SK-N-SH (cell line): ENCODE measurements at places on chromosomes 12 and 14. TPM values are rescaled to one million over a fixed set of nuclear protein-coding genes. Genes with fewer than 3 reads are reported as not detected.
A peak's percentile ranks its signal among the peaks of the same experiment; 100 is the strongest.

GRCh38 chr14:102831163-102831804, 54.0 kb downstream of the TRAF3 start:
- no peaks in the 10 kb centered on the region for H3K27me3 ChIP-seq
- DNase-seq, result no peak
- no peak overlapping the region for H3K27ac ChIP-seq
- H3K4me3 ChIP-seq, result no peak overlapping the region
- H3K4me1 ChIP-seq, result peaks cover 21% of the 10 kb centered on the region

- no peaks in the 10 kb centered on the region for H3K4me1 ChIP-seq
- DNase-seq, result no peak
- H3K4me3 ChIP-seq, result no peak overlapping the region
- peaks cover 25% of the 10 kb centered on the region for H3K36me3 ChIP-seq
- H3K27me3 ChIP-seq, result no peaks in the 10 kb centered on the region
Observed at GRCh38 chr12:56202838-56203237, 13.6 kb upstream of the SMARCC2 start.

DNA sequence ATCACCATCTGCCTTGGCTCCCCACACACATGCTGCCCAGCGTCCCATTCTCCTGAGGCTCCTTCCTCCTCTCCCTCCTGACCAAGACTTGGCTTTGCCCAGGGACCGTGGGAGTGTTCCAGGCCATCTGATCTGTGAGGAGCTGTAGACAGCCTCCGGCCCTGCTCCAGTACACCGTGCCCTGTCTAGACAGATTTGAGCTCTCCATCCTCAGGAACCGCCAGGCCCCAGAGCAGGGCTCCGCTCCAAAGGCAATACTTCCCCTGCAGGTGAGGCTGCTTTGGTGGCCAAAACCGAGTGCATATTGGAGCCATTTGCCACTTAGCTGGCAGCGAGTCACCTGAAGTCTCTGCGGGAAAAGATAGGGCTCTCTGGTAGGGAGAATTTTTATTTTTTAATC, 147.4 kb downstream of the ANO2 start:
- no peaks in the 10 kb centered on the region for H3K4me1 ChIP-seq
- peaks cover 14% of the 10 kb centered on the region for H3K27me3 ChIP-seq
- H3K4me3 ChIP-seq, result no peak overlapping the region
- DNase-seq, result no peak

DNA sequence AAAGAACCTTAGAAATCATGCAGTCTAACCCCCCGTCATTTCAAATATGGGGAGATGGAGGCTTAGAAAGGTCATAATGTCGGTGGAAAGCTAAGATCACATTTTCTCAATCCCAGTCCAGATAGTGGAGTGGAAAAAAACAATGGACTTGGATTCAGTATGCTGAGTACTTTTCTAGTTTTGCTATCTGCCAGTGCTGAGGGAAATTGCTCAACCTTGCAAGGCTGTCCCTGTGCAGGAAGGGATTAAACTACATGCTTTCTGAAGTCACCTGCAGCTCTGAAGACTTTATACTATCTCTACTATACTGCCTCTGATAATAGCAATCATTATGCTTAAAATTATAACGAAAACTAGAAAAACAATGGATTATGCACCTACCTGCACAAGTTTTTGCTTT, 272.8 kb downstream of the LRIG3 start:
- no peak overlapping the region for H3K27ac ChIP-seq
- no peak overlapping the region for H3K4me3 ChIP-seq
- no peaks in the 10 kb centered on the region for H3K4me1 ChIP-seq
- no peaks in the 10 kb centered on the region for H3K36me3 ChIP-seq
- no peak for DNase-seq

- no peaks in the 10 kb centered on the region for H3K27me3 ChIP-seq
- peaks cover 51% of the 10 kb centered on the region; the same call in 1 of the 2 replicates for H3K4me1 ChIP-seq
- peak overlapping the region; percentile 96 for H3K27ac ChIP-seq
- H3K36me3 ChIP-seq, result peaks cover 35% of the 10 kb centered on the region; the same call in 1 of the 2 replicates
- no peak overlapping the region for H3K4me3 ChIP-seq
Observed at GRCh38 chr12:120093592-120094355, 22.8 kb downstream of the RAB35 start.

- H3K4me3 ChIP-seq, result no peak overlapping the region
- H3K27ac ChIP-seq, result no peak overlapping the region
- H3K27me3 ChIP-seq, result no peaks in the 10 kb centered on the region
- H3K4me1 ChIP-seq, result no peaks in the 10 kb centered on the region; the same call in 1 of the 2 replicates
Observed at GRCh38 chr12:43291516-43291915, 260.5 kb downstream of the ADAMTS20 start.

CIDEB gene
- 0.03 and 0.05 TPM in 2 replicates for polyA plus RNA-seq

DIO2 gene
- polyA plus RNA-seq, result 0.91 and 1.1 TPM in 2 replicates

MLEC gene
- 23.4 and 27.8 TPM in 2 replicates for polyA plus RNA-seq

DNA sequence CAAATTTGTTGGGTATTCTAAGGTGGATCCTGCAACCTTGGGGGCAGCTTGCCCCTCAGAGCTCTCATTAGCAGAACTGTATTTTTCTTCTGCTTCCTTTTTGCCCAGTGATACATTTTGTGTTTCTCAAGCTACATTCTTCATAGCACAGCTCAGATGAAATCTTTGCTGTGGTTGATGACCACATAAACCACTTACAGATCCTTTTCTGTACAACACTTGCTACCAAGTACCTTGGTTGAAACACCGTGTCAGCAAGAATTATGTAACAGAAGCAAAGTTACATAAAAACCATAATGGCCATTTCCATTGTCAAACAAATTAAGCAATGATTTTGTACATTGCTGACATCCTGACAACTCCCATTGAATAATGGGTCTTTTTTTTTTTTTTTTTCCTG, 9.7 kb upstream of the PLBD1 start:
- no peaks in the 10 kb centered on the region for H3K36me3 ChIP-seq
- DNase-seq, result no peak
- H3K4me3 ChIP-seq, result no peak overlapping the region

- H3K4me1 ChIP-seq, result peaks cover 6% of the 10 kb centered on the region
- DNase-seq, result peak; percentile 78
- H3K27ac ChIP-seq, result peak within 1 kb of the TSS; percentile 98
- H3K4me3 ChIP-seq, result peak within 1 kb of the TSS; percentile 86
Observed at GRCh38 chr14:34875031-34875922, at the start of gene BAZ1A. Gene BAZ1A, minus strand, starts transcription at chr14:34875360. Its CDS starts 756 bp downstream, at chr14:34874604.

GRCh38 chr14:95495538-95496025, 20.9 kb downstream of the SYNE3 start:
- DNase-seq, result no peak
- H3K27ac ChIP-seq, result peak overlapping the region; percentile 67; the same call in 1 of the 2 replicates
- H3K36me3 ChIP-seq, result no peaks in the 10 kb centered on the region
- no peaks in the 10 kb centered on the region for H3K27me3 ChIP-seq

CHGA gene
- 5.6 and 11.7 TPM in 2 replicates for polyA plus RNA-seq

GPR132 gene
- 0.03 TPM in 1 of 2 replicates, not detected in the other for polyA plus RNA-seq

PGAM5 gene
- polyA plus RNA-seq, result 19.9 and 22.5 TPM in 2 replicates

CLMN gene
- polyA plus RNA-seq, result 1.4 TPM in 2 replicates

FOS gene
- polyA plus RNA-seq, result 285 and 309 TPM in 2 replicates

DNA sequence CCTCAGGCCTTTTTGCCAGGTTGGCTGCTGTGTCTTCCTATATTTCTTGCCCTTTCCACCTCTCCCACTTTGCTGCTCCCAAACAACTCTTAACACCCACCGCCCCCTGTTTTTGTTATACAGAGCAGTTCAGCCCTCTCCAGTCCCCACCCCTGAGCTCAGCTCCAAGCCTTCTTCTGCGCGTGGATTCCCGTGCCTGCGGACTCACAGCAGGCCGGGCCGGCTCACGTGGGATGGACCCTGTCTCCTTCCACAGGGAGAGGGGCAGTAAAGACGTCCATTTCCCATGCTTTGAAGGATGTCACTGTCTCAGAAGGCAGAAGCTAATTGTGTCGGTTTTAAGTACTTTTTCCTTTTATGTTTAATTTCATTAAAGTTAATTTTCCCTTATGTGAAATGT, 139.4 kb downstream of the CACNA1C start:
- H3K36me3 ChIP-seq, result no peaks in the 10 kb centered on the region
- DNase-seq, result no peak
- H3K4me1 ChIP-seq, result no peaks in the 10 kb centered on the region
- H3K27ac ChIP-seq, result no peak overlapping the region
- no peak overlapping the region for H3K4me3 ChIP-seq

SERPINA3 gene
- polyA plus RNA-seq, result 0.25 and 0.45 TPM in 2 replicates

DNA sequence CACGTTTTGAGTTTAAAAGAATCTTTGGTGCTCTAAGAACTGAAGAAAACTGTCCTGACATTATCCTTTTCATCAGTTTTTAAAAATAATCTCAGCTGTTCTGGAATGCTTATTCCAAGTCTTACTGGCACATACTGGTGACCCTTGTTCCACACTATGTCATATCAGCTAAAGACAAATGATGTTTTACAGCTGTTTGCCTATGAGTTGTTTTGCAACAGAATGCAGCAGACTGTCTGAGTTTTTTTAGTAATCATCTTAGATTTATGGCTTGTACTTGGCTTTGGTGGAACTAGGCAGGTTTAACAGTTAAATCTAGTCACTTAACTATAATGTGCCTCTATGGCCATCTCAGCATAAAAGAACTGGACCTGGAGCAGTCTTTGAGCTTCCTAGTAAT, 91.6 kb upstream of the GRIN2B start:
- no peaks in the 10 kb centered on the region for H3K36me3 ChIP-seq
- H3K4me1 ChIP-seq, result no peaks in the 10 kb centered on the region
- H3K4me3 ChIP-seq, result no peak overlapping the region
- H3K27me3 ChIP-seq, result no peaks in the 10 kb centered on the region
- H3K27ac ChIP-seq, result no peak overlapping the region

GRCh38 chr12:39619316-39619659, 315 bp downstream of the ABCD2 start:
- no peaks in the 10 kb centered on the region for H3K36me3 ChIP-seq
- no peaks in the 10 kb centered on the region for H3K27me3 ChIP-seq
- H3K27ac ChIP-seq, result peak overlapping the region; percentile 47; the same call in 1 of the 2 replicates
- H3K4me3 ChIP-seq, result peak overlapping the region; percentile 67
- DNase-seq, result peak; percentile 32

PRIMA1 gene
- polyA plus RNA-seq, result 0.18 and 0.24 TPM in 2 replicates
